ENCODE measurements at places on chromosomes 3 and 15.

- no peak for DNase-seq
Observed at GRCh38 chr3:171374661-171375285, 85.4 kb downstream of the TNIK start.

- no peak for DNase-seq
Observed at GRCh38 chr15:82044373-82045178, 1.2 kb downstream of the MEX3B start.

- no peak for DNase-seq
Observed at GRCh38 chr3:181134873-181135272, 145.3 kb upstream of the DNAJC19 start.

DNA sequence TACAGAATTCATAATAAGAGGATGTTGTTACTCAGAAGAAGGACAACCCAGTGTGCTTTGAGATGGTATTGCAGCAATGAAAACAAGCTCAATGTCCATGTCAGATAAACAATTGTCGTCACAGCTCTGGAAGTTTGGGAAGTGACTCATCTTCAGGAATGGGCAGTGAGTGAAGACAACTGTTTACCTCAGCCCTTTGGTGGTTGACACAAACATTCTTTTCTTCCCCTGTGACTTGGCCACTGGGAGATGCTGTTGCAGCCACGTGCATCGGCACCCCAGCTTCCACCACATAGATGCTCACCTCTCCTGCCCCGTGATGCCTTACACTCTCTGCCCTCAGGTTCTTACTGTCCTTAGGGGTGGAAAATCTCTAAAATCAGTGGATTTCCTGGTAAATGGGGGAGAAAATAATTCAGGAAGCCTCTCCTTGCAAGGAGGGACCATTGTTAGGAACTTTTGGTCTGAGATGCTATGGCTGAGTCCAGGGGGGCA is 114.1 kb upstream of the GALNT15 start:
- no peak for DNase-seq

DNA sequence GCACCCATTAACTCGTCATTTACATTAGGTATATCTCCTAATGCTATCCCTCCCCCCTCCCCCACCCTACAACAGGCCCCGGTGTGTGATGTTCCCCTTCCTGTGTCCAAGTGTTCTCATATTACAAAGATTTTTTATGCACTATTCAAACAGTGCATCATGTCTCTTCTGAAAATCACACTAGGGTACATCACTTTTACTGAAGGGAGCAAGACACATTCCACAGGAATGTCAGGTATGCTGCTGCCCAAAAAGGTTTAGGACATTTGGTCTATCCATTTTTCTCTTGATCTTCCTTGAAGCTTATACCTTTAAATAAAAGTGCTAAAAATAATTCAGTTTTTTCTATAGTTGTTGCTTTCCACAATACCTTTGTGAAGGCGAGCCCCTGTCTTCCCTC is 9.2 kb upstream of the EPHA3 start:
- DNase-seq = no peak

DNA sequence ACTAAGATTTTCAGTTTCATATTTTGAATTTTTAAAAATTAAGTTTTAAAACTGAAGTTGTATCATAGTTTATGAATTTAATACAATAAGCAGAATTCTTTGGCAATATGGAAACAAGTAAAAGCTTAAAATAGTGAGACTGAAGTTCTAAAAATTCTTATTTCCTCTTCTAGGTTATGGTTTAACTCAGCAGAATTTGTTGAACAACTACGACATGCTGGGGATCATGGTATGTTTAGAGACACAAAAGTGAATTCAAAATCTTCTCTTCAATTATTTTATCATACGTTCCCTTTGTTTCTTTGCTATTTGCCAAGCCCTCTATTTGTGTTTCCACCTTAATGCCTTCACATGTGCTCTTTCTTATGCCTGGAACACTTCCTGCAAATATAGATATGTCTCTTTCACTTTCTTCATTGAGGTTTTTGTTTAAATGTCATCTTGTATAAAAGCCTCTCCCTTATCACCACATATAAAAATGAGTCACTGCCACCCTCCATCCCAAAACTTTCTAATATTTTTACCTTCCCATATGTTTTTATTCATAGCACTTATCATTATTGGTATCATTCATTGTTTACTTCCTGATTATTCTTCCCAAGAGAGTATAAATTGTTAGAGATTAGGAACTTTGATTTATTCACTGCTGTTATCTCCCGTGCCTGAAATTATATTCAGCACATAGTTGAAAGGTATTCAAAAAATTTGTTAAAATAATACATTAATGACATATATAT is 6.4 kb downstream of the SUCNR1 start:
- no peak for DNase-seq

DNA sequence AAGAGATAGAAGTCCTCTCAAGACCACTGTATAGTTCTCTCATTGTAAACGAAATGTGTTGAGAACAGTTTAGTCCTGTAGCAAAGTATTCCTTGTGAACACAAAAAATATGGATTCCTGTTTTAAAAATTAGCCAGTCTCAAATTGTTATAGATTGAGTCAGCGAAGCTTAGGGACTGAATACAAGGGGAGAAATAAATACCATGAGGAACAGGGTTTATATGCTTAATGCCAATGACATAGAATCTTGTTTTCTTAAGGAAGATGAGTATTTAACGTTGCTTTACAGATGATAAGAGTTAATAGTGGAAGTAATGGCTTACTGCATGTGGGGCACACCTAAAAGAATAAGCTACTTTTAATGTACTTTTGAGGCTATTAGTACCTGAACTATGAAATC is 37.9 kb downstream of the SETD5 start:
- no peak for DNase-seq

GRCh38 chr15:25054329-25054728 is 99.5 kb downstream of the SNRPN start:
- DNase-seq = no peak

- no peak for DNase-seq
Observed at GRCh38 chr3:47007482-47008233, 28.2 kb downstream of the NBEAL2 start.

DNA sequence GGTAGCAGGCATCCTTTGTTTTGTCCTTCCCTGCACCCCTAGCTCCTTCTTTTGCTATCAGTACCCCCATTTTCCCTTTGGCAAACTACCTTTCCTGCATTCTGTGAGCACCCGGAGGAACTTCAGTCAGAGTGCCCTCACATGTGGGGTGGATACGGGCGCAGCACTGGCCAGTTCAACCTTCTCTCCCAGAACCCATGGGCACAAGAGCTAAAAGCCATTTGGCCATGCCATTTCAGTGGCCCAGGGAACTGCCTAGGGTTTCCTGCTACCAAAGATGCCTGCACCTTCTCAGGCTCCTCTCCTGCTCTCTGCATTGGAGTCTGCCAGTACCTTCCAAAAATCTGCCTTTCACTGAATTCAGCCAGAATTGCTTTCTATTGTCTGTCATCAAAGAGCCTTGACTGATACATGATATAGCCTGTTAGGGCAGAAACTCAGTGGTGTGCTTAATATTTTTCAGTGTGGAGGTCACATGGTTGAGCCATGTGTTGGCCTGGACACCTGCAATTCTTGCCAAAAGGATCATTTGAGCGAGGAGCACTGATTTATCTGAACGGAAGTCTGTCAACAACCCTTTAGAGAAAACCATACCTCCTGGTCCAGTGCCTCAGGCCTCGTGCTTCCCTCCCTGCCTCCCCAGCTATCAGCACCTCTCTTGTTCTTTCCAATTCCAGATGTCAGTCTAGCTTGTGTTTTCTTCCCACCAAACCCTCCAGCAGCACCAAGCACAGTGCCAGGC is 27.0 kb upstream of the HHATL start:
- no peak for DNase-seq

GRCh38 chr3:142912402-142913172 is 23.7 kb upstream of the PCOLCE2 start:
- DNase-seq = no peak

GRCh38 chr15:66936861-66937582 is 128.4 kb upstream of the SMAD3 start:
- no peak for DNase-seq

DNA sequence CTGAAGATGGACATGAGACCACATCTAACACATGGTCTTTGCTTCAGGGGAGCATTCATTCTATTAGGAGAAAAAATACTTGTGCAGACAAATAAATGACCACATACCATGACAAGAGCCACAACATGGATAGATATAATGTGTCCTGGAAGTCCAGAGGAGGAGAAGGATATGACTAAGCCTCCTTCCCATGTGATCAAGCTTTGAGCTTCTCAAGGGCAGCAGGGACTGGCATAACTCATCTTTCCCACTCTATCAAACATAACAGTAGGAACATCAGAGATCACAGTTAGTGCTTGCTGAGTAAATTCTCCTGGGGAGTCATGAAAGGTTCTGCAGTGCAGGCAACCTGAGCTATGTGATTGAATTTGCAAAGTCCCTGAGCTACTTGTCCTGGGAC is 86.0 kb upstream of the LPP start:
- DNase-seq = no peak

DNA sequence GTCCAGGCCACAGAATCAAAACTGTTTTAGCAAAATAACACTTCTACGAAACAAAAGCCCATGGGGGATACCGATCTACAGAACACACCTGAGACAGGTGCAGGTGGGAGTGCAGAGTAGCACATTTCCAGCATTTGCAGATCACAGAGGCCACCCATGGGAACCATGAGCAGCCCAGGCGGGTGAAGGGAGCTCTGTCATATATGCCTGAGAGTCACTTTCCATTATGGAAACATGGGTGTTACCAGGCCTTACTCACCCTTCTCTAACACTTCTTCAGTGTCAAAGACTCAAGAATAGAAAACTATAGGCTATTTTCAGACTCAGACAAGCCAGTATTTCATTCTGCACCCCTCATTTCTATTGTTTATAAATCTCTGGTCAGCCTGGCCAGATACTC is 3.5 kb downstream of the PLA1A start:
- DNase-seq = no peak

GRCh38 chr15:70964058-70964457 is 71.4 kb downstream of the LRRC49 start:
- no peak for DNase-seq

GRCh38 chr15:94000606-94001005 is 230.8 kb upstream of the MCTP2 start:
- DNase-seq = no peak

GRCh38 chr15:68000754-68001153 is 53.4 kb upstream of the PIAS1 start:
- DNase-seq = no peak

- no peak for DNase-seq
Observed at GRCh38 chr15:81532001-81532400, 158.0 kb upstream of the TMC3 start.

DNA sequence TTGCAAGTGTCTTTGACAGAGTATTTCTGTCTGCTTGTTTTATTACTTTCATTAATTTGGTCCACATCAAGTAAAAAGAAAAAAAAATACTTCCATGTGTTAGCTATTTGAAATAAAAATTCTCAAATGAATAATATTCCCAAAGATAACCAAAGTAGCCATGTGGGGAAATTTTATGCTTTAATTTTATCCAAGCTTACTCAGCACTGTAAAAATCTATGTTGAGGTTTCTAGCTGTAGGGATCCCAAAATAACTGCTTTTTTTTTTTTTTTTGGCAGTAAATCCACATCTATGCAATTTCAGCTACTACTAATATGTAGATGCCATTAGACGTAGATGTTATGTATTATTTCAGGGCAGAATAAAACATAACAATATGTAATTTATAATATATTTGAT is 35.4 kb upstream of the CNTN6 start:
- DNase-seq = no peak

DNA sequence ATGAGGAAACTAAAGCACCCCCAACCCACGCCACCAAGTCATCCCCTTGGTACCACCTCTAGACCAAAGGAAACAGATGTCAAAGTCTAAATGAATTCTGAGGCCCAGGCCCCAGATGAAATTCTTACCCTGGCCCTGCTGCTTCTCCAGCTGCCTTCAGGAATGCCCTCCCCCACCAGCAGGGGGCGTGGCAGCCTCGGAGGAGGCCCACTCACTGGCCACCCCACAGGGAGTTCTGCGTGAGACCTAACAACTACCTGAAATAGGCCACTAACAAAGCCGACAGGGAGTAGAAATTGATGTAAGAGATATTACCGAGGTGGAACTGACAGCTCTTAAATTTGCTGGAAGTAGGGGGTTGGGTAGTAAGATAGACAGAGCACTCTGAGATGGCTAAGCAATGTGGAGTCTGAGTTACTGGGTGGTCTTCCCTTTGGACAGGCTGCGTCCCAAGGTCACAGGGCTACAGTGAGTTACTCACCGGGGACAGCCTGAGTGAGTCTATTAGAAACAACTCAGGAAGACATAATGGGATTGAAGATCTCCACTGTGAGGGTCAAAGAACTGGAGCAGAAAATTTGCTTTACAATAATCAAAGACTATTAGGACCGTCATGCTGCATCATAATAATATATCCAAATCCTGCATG is 240.7 kb downstream of the SHOX2 start:
- DNase-seq = peak; percentile 1

DNA sequence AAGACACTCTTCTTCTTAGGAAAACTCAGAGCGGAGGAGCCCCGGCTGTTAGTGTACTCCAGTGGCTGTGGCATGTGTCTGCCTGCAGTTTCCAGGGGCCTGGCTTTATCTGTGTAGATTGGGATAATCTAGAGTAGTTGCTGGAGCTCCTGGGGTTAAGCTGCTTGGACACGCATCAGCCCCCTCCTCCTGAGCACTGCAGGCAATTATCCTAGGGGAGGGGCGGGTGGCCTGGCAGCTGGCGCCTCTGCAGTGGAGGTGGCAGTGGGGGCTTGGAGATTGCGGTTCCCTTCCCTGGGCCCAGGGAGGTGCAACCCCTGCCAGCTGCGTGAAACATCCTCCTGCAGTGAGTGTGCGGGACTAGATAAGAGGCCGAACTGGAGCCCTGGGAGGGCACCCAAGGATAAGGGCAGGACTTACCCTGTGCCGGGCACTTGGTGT is 68.2 kb downstream of the EFCAB12 start:
- DNase-seq = no peak

DNA sequence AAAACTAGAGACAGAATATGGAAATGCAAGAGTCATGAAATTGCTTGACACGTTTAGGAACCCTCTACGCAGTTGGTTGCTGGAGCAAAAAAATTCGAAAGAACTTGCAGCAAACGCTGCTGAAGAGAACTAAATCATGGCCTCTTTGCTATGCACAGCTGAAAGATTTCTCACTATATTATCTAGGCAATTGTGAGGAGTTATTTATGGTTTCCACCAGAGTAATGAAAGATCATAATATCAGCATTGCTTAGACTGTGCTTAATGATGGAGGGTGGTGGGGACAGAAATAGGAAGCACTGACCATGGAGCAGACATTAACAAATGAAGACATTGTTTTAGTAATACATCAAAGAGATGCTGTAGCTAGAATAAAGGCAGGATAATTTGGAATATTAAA is 593.4 kb upstream of the ZNF717 start:
- no peak for DNase-seq
